SIG-M5 (cell line): ENCODE measurements at places on chromosomes 11 and 22.

GRCh38 chr11:61028135-61028729 lies 56.8 kb downstream of the CD6 start:
- DNase-seq = no peak

GRCh38 chr22:33271390-33272161 lies 213.4 kb upstream of the SYN3 start:
- no peak for DNase-seq

- no peak for DNase-seq
These were observed 57.5 kb upstream of the ANO1 start for GRCh38 chr11:70020336-70021214.

GRCh38 chr11:126925321-126926093 lies 75.1 kb downstream of the KIRREL3 start:
- DNase-seq = no peak

DNA sequence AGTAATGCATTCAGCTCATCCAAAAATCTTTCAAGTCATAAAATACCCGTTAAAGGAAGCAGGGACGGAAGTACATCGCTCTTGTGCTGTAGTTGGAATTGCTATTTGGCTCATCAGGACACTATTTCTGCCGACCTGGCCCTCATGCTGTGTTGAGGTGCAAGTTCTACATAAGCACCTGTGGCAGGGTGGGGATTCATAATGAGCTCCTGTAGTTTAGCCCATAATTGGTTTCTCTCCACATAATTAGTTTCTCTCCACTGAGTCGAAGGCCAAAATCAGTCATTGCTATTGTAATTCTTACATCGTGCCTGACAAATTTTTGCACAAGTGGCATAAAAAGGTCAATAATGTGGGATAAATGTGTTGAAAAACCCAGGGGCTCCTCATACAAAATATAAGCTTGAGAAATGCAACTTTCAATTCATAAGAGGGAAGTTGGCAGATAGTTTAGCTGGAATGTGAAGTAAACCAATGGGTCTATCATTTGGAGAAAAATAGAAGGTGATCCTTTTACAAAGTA lies 14.9 kb upstream of the ISX start:
- DNase-seq = no peak

- DNase-seq = no peak
These were observed 29.4 kb upstream of the CCDC188 start for GRCh38 chr22:20180245-20180630.

- no peak for DNase-seq
These were observed 84.0 kb upstream of the SHANK2 start for GRCh38 chr11:71336176-71336995.

- DNase-seq = no peak
These were observed 34.1 kb downstream of the LIF start for GRCh38 chr22:30212363-30212995.

DNA sequence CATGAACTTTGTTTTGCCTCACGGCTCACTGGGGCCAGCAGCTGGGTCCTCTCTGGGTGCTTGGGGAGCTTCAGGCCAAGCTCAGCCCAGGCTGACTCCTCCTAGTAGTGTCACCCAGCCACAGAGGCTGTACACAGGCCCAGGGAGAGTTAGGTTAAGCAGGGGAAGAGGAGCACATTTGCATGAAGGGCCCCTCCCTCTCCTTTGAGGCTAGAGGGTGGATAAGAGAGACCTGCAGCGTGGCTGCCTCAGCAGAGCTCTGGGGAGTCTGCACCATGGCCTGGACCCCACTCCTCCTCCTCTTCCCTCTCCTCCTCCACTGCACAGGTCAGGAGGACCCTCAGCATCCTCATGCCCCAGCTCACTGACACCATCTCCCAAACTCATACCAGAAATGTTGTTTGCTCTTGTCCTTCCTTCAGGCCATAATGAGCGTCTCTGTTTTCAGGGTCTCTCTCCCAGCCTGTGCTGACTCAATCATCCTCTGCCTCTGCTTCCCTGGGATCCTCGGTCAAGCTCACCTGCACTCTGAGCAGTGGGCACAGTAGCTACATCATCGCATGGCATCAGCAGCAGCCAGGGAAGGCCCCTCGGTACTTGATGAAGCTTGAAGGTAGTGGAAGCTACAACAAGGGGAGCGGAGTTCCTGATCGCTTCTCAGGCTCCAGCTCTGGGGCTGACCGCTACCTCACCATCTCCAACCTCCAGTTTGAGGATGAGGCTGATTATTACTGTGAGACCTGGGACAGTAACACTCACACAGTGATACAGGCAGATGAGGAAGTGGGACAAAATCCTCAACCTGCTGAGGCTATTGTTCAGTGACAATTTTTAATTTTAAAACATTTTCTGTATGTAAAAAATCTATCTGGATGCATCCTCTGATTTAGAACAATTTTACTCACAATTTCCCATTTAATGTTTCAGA lies 82.4 kb upstream of the VPREB1 start:
- DNase-seq = no peak

- no peak for DNase-seq
These were observed 95.6 kb downstream of the RASSF10 start for GRCh38 chr11:13104619-13105236.

- peak; percentile 17 for DNase-seq
These were observed 232.6 kb downstream of the CASP12 start for GRCh38 chr11:104665641-104666040.

DNA sequence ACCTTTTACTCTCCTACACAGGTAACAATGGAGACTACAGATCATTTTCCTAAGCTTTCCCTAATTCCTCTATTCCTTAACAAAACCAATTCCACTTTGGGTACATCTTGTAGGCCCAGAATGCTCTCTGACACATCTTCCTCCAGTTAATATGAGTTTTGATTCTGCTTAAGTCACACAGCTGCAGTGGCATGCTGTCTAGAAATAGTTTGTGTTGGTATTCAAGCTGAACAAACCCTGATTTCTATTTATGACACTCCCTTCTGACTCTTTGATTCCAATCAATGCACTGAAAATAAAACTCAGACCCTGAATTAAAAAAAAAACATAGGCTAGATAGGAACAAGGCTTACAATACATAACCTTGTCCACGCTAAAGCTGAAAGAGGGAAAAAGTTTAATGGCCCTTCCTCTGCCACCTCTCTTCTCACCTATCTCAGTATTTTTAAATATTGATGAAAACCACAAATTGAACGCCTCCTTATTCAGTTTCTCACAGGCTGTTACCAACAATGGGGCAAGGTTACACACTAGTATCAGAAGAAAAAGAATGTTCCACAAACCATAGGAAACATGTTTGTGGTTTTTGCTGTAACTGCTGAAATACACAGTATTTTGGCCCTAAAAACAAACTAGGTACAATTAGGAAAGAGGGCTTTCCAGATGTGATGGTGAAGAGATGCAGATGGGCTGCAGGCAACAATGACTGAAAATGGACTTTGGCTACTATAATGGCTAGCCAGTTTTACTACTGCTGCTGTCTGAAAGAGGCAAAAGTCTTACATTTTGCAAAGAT lies 35.7 kb upstream of the GAB2 start:
- no peak for DNase-seq

DNA sequence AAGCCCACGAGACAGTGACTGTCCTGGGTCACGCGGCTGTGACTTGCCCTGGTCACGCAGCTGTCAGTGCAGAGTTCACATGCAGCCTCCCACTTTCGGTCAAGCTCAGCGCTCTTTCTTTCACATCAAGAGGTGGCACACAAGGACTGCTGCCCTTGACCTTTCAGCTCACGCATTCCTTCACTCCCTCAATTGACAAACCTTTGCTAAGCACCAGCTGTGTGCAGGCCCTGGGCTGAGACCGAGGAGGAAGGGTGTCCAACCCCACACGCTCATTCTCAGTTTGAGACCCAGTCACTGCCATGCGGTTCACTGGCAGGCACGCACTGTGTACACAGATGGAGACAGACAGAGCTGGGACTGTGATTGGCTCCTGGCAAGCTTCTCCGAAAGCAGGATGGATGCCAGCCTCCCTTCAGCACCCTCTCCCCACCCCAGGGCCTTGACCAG lies 70.3 kb downstream of the SCUBE1 start:
- no peak for DNase-seq

DNA sequence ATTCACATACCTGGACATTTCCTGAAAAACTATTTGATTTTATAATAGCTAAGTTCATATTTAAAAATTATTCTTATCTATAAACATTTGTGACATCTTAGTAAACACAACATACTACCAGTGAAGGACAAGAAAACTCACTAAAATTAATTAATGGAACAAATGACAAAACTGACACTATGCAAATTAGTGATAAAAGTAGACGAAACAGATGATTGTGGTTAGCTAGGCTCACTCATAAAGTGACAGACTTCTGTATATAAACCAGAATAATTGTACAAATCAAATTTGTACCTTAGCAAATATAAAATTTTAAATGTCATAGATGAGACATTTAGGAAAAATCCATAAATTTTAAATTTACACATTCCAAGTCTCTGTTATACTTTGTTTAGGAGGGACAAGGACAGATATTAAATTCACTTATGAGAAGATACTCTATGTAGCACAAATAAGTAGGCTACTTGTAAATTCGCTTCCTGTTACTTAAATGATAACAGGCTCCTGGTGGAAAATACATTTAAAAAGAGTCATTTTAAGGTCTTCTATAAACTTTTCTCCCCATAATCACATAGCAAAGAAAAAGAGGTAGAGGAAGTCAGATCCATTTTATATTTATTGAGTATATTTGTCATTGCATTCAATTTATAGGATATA lies 81.2 kb downstream of the KIF18A start:
- DNase-seq = no peak

DNA sequence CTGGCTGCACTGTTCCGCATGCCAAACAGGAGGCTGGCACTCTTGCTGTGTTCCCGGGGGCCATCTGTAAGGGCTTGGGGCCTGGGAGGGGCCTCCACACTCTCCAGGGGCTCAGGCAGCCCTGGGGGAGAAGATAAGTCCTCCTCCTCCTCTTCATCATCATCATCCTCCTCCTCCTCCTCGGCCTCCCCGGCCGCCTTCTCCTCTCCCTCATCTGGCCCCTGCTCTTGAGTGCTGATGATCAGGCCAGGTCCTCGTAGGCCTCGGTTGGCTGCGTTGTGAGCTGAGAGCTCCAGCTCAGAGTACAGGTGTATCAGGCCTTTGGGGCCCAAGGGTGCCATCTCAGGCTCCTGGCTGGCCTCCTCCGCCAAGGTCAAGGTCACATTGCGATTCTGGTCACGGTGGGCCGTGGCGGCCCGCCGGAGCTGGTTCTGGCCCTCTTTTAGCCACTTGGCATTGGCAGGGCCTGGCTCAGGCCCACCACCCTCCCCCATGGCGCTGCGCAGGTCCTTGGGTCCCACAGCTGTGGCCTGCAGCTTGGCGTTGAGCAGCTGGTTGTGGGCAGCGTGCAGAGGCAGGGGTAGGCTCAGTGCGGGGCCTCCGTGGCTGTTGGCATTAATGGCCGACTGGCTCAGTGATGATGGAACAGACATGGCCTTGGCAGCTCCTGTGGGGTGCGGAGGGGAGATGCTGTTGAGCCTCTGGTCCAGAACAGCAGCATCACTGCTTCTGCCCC lies 8.0 kb downstream of the APBB1 start:
- DNase-seq = no peak

GRCh38 chr11:64246871-64247728 lies at the start of gene PPP1R14B:
PPP1R14B (minus strand) TSS chr11:64246943; CDS start chr11:64246673, 270 bp downstream.
- DNase-seq = peak; percentile 23

DNA sequence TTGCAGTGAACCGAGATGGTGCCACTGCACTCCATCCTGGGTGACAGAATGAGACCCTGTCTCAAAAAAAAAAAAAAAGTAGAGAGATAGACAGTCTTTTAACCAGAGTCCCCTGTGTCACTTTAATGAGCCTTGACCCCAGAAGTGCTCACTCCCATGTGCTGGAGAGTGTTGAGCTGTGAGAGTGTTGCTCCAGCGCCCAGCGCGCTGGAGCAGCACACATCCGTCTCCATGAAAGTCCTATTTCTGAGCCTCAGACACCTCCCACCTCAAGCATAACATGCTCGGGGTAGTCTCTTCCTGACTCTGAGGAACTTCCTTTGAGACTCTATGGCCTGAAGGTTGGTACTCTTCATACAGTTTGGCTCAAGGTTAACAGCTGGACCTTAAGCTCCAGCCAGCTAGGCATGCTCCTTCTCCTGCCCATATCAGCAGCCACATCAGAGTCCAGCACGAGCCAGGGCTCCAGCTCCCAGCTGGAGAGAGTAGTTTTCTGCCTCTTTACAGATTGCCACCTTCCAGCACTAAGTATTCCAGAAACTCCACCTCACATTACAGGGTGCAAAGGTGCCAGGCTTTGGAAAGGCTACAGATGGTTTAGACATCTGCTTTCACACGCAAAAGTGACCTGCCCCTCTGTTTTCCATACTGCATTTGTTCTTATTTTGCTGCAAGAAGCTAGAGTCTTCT lies 29.4 kb upstream of the UBASH3B start:
- no peak for DNase-seq

GRCh38 chr11:112514011-112514740 lies 253.5 kb upstream of the PLET1 start:
- no peak for DNase-seq

DNA sequence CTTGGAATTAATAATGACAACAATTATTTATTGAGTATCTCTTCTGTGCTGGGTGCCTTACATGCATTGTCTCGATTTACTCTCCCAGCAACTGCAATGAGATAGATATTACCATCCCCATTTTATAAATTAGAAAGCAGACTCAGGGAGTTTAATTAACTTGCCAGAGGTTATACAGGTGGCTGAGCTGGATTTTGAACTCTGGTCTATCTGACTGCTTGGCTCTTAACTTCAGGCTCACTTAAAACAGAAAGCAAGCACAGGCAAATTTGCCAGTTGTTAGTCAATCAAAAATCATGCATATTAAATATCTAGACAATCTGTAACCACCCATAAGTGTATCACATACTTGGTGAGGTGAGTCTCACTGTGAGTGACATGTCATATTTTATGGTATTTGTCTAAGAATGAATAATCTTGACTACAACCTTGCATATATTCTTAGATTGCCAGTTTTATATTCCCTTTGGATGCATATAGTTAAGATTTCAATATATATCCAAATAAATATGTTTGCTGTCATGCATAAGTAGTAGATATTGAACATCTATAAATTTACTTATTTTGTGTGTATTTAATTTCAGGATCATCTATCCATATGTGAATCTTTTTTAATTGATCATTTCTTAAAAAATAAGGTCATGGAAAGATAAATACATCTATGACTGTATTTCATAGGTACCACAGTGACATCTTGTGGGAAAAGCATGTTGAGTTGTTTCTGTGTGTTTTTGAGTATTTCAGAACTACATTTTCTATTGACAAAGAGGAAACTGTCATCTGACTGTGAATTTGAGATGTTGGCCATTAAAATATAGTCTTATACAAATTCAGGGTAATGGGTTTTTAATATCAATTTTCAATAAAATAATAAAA lies 112.0 kb upstream of the ARHGAP42 start:
- no peak for DNase-seq

DNA sequence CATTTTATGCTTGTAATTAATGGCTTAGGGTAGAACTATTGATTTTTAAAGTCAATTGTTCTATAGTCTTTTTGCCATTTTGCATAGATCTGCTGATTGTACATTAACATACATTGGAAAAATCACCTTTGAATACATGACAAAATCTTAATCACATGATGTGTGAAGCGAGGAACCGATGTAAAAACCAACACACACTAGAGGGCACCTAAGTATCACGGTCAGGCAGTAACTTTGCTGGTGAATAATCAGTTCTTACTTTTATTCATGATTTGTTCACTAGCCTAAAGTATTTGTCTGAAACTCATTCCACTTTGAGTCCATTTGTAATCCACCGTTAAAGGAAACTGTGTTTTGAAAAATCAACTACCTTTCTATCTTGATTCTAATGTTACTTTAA lies 28.2 kb downstream of the JHY start:
- no peak for DNase-seq
